Stimulated activated CD8-positive, alpha-beta memory T cell treated with anti-CD3 and anti-CD28 coated beads, Interleukin-7, amount 100 ng/mL, for 24 hours (primary cell): ENCODE measurements at places on chromosomes 7 and 10.

DNA sequence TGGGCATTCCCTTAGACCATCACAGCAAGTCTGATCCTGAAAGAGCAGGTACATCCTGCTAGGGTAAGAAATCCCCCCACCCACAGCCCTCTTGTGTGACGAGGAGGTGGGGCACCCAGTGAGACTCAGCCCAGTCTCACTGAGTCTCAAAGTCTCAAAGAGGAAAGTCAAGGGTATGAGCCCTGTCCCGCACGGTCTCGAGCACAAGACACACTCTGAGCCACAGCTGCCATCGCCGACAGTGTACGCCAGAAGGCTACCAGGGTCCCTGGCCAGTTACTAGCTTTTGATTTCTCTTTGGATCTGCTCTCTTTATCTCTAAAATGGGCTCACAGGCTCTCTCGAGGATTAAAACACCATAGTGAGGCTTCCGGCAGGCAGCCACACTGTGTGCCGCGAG is 190.2 kb downstream of the TNS3 start:
- no peak for DNase-seq

DNA sequence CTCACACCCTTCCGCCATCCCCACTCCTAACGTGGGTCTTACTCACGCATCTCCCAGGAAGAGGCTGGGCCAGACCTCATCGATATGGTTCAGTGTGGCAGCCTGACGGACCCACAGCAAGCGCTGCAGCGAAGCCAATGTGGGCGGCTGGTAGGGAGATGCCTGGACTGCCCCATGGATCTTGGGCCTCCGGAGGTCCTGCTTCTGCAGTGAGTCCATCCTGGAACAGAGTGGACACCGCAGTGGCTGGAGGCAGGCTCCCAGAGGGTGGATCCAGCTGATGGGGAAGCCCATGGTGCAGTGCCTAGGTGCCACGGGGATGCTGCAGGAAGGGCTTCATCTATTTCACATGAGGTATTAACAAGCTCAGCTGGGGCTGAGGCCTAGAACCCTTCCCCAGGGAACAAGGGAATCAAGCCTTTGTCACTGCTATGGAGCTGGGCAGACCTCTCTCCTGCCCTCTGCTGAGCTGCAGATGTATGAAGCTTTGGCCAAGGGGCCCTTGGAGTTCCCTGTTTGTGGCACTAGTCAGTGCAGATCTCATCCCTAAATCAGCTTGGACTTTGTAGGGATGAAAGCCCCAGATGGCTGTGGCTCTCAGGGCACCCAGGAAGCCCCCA is 13.7 kb upstream of the SAMD8 start:
- DNase-seq, result no peak

- no peak for DNase-seq
Observed at GRCh38 chr7:147774461-147774860, 816.1 kb upstream of the C7orf33 start.

GRCh38 chr7:157211690-157212089 is 73.0 kb downstream of the UBE3C start:
- no peak for DNase-seq

DNA sequence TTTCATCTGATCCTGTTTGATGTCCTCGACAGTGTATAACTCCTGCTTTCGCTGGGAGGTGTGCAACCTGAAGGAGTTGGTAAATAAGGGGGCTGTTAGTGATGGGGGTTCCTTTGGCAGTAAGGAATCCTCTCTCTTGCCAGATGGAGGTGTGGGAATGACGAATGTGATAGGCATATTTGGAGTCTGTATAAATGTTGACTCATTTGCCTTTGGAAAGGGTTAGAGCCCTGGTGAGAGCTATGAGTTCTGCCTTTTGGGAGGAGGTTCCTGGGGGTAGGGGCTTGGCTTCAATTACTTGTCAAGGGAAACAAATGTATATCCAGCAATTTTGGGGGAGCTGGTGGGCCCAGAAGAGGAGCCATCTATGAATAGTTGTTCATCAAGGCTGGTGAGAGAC is 11.4 kb upstream of the CHST3 start:
- DNase-seq, result no peak

DNA sequence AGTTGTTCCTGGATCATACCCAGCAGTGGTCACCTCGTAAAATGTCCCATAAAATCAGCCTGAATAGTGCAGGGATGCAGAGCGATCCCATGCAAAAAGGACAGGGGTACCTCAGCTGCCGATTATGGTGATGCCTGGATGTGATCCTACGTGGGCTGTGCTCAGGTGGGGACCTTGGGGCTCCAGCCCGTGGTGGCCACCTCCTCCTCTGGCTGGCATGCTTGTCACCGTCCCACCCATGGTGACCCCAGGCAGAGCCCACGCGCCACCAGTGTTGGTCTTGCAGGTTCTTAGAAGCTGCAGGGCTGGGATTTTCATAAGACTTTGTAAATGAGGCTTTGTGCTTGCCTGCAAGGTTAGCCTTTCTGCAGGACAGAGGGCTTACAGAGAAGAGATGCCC is 97.2 kb downstream of the GLRX3 start:
- DNase-seq, result no peak

GRCh38 chr10:106873770-106874603 is 290.5 kb downstream of the SORCS1 start:
- no peak for DNase-seq

DNA sequence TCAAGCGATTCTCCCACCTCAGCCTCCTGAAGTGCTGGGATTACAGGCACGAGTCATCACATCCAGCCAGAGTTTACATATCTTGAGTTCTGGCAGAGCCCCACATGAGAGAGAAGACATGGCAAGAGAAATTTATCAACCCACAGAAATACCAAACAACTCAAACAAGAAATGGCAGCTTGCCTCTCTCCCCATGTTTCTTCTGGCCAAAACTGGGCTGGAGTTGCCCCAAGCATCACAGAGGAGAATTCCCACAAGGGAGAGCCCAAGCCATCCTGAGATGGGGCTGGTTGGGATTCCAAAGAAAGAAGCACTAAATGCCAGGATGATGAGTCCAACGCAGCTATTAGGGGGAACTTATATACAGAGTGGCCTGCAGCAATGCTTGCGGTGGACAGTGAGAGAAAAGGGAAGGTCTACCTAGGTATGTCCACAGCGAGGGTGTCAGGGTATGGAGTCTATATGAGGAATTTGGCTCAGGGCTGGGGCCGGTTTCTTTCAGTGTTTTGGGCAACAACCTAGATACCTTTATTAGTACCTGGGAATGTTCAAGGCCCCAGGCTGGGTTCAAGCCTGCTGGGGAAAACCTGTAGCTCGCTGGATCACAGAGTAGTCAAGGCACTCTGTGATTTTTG is 14.5 kb upstream of the PAX4 start:
- no peak for DNase-seq

- DNase-seq, result no peak
Observed at GRCh38 chr7:12670000-12670729, 17.3 kb upstream of the ARL4A start.

DNA sequence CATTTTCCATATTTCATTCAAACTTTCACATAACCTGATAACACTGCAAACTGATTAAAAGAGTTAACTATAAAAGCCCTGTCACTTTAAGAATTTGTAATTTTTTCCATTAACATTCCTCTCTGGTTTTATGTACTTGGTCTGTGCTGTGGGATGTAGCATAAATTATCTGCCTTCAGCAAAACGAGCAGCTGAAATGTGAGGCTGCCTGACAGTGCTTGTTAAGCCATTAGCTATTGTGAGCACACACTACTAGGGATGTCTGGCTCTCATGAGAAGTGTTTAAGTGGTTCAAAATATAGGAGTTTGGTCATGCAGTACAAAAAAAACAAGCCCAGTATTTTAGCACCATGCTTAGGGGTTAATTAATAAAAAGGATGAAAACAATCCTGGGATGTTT is 63.0 kb downstream of the HOXA1 start:
- DNase-seq, result no peak

DNA sequence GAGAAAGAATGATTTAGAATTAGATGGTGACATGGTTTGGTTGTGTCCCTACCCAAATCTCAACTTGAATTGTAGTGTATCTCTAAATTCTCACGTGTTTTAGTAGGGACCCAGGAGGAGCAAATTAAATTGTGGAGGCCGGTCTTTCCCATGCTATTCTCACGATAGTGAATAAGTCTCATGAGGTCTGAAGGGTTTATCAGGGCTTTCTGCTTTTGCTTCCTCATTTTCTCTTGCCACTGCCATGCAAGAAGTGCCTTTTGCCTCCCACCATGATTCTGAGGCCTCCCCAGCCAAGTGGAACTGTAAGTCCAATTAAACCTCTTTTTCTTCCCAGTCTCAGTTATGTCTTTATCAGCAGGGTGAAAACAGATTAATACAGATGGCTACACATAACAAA is 167.4 kb upstream of the SVIL start:
- no peak for DNase-seq

DNA sequence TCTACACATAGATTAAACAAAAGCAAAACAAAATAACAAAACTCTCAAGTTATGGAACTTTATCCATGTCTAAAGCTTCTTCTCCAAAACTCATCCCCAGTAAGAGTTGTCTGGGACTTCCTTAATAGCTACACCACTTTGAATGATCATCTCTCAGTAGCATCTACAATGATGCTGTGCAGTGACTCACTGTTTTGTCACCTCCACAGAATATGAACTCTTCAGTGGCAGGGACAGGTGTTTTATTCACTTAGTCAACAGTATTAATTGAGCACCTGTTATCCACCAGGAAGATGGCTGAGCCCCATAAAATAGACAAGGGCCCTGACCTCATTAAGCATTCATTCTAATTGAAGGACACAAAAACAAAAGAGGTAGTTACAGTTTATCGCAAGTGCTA is 350.7 kb downstream of the ELMO1 start:
- no peak for DNase-seq

DNA sequence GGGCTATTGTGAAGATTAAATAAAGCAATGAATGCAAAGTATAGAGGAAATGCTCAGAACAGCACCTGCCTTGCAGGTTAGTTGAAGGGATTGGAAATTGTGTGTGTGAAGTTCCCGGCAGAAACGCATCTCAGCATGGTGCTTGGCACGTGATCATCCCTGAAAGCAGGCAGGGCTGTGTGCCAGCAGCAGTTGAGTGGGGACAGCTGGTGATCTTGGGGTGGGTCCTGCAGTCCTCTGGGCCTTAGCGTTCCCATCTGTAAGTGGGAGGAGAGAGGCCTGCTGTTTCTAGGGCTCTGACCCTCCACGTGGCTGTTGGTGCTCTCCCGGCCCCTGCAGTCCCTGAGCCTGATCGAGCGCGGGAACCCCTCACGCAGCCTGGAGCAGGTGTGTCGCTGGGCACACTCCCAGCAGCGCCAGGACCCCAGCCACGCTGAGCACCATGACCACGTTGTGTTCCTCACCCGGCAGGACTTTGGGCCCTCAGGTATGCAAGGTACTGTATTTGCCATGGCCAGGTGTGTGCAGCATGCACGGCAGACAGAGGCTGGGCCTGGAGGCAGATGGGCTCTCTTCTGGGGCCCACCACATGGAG is 55.3 kb downstream of the TBATA start:
- DNase-seq, result no peak

DNA sequence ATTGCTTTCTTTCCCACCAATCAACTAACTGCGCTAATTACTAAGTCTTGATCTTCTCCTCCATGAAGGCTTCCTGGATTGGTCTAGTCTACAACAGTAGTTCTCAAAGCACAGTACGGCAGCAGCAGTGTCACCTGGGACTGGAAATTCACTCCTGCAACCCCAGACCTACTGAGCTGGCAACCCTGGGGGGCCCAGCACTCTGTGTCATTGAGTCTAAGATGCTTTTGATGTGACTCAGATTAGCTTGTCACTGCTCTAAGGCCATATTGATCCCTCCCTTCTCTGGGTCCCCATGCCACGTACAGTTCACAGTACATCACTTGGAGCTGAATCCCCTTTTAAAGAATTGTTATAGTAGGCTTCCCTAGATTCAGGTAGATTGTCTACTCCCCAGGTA is 65.7 kb upstream of the KMT2C start:
- DNase-seq, result no peak

DNA sequence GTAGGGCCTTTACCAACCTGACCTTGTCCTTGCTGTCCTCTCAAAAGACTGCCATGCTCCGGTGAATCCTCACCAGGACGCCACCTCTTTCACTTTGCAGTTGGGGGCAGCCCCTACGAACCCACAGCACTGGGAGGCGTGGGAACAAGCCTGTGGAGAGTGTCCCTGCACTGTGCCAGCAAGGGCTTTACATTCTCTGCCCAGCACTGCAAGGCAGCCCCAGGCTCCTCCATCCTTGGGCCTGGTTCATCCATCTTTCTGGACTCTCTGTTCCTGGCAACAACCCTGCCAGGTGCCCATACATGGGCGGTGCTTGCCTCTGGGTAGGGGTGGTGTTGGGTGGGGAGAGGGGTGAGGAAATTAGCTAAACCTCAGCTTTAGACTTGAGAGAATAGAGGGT is 1.4 kb downstream of the CHAT start:
- no peak for DNase-seq

DNA sequence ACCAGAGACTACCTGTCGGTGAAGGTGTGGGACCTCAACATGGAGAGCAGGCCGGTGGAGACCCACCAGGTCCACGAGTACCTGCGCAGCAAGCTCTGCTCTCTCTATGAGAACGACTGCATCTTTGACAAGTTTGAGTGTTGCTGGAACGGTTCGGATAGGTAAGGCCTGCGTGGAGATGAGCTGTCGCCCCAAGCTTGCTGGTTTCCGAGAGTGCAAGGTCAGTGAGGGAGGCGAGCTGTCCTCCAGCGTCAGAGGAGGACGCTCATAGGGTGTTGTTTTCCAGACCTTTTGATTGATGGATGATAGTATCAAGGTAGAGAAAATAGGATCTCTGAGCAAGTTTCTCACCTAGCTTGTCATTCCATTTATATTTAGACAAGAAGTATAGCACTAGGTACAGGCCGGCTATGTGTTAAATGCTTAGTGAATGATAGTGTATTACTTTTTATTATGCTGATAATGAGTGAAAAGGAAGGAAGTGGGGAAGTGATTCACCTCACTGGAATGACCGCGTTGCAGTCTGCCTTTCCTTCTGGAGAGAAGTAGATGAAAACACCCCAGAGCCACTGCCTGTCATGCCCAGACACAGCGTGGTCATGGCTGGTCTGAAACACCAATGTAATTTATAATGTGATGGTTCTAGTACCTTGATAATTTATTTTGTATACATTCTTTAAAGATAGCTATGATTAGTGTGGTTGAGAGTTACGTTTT is 33.9 kb downstream of the BNIP3 start:
- no peak for DNase-seq

GRCh38 chr7:39044489-39044888 is 66.8 kb downstream of the POU6F2 start:
- no peak for DNase-seq

DNA sequence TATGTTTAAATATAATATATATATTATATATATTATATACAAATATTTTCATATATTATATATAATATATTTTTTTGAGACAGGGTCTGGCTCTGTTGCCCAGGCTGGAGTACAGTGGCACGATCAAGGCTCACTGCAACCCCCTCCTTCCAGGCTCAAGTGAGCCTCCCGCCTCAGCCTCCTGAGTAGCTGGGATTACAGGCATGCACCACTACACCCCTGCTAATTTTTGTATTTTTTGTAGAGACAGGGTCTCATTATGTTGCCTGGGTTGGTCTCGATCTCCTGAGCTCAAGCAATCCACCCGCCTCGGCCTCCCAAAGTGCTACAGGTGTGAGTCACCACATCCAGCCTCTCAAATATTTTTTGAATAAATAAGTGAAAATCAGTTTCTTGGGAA is 215.5 kb downstream of the GATA3 start:
- no peak for DNase-seq

GRCh38 chr7:133846203-133846945 is 280.8 kb upstream of the LRGUK start:
- DNase-seq, result no peak

- DNase-seq, result no peak
Observed at GRCh38 chr7:34747176-34747781, 89.3 kb downstream of the NPSR1 start.
